Osteoblast (primary cell): ENCODE measurements at places on chromosomes 12 and 14.

- no peaks in the 10 kb centered on the region for H3K27me3 ChIP-seq
- no peak overlapping the region for H3K4me3 ChIP-seq
- no peak for DNase-seq
- no peaks in the 10 kb centered on the region for H3K36me3 ChIP-seq
Observed at GRCh38 chr12:87310126-87310525, 719.1 kb downstream of the C12orf50 start.

GRCh38 chr14:90720336-90720735 lies 95.9 kb downstream of the TTC7B start:
- H3K27me3 ChIP-seq = no peaks in the 10 kb centered on the region
- no peak overlapping the region for H3K27ac ChIP-seq
- H3K4me1 ChIP-seq = peaks cover 5% of the 10 kb centered on the region
- no peaks in the 10 kb centered on the region for H3K36me3 ChIP-seq

DNA sequence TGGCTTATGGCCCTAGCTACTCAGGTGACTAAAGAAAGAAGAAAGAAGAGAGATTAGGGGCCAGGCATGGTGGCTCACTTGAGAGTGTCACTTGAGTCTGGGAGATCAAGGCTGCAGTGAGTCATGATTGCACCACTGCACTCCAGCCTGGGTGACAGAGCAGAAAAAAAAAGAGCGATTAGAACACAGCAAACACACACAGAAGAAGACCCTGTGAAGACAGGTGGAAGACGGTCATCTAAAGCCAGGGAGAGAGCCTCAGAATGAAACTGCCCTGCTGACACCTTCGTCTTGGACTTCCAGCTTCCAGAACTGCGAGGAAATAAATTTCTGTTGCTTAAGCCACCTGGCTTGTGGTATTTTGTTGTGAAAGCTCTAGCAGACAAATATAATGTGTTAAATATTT lies 17.5 kb upstream of the PPP1CC start:
- no peak overlapping the region for H3K27ac ChIP-seq
- no peaks in the 10 kb centered on the region for H3K27me3 ChIP-seq
- no peak for DNase-seq
- H3K4me1 ChIP-seq = no peaks in the 10 kb centered on the region
- H3K36me3 ChIP-seq = no peaks in the 10 kb centered on the region
- H3K4me3 ChIP-seq = no peak overlapping the region

GRCh38 chr12:95648990-95649791 lies 97.9 kb upstream of the USP44 start:
- H3K4me3 ChIP-seq = no peak overlapping the region
- H3K27me3 ChIP-seq = no peaks in the 10 kb centered on the region
- DNase-seq = no peak

- no peaks in the 10 kb centered on the region for H3K4me1 ChIP-seq
- DNase-seq = no peak
- no peak overlapping the region for H3K27ac ChIP-seq
Observed at GRCh38 chr12:16593546-16593945, 12.4 kb downstream of the LMO3 start.

- H3K4me3 ChIP-seq = no peak overlapping the region
- no peak overlapping the region for H3K27ac ChIP-seq
- H3K27me3 ChIP-seq = peaks cover 77% of the 10 kb centered on the region
- peaks cover 15% of the 10 kb centered on the region for H3K4me1 ChIP-seq
Observed at GRCh38 chr12:49340095-49340870, 3.3 kb upstream of the C1QL4 start.

GRCh38 chr14:50670196-50670865 lies 2.2 kb upstream of the SAV1 start:
- no peaks in the 10 kb centered on the region for H3K36me3 ChIP-seq
- no peak for DNase-seq
- H3K4me3 ChIP-seq = no peak overlapping the region
- H3K4me1 ChIP-seq = peaks cover 5% of the 10 kb centered on the region

DNA sequence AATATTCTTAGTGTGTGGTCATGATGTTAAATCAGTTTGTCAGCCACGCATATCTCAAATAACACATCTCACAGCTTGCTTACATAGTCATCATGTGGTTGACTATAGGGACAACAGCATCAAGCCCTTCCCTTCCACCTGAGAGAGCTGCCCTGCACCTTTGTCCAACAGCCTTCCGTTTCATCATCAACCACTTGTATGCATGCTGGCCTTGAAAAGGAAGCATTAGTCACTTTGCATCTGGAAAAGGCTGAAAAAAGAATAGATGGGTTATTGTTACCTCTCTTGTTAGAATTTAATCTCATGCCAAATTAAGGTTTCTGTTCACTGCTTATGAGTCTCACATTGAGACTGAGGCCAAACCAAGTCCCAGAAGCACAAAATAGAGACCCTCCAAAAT lies 1586.5 kb upstream of the SEL1L start:
- no peaks in the 10 kb centered on the region for H3K4me1 ChIP-seq
- no peaks in the 10 kb centered on the region for H3K36me3 ChIP-seq
- no peaks in the 10 kb centered on the region for H3K27me3 ChIP-seq
- H3K27ac ChIP-seq = no peak overlapping the region
- no peak for DNase-seq

GRCh38 chr12:111773801-111774551 lies 7.2 kb downstream of the ALDH2 start:
- peak overlapping the region; percentile 44 for H3K4me3 ChIP-seq
- peaks cover 29% of the 10 kb centered on the region for H3K4me1 ChIP-seq
- no peak overlapping the region for H3K27ac ChIP-seq
- no peaks in the 10 kb centered on the region for H3K27me3 ChIP-seq

GRCh38 chr12:122976648-122976975 lies 1.6 kb downstream of the OGFOD2 start:
- peaks cover 6% of the 10 kb centered on the region for H3K36me3 ChIP-seq
- H3K4me3 ChIP-seq = peak overlapping the region; percentile 89
- H3K27me3 ChIP-seq = no peaks in the 10 kb centered on the region
- DNase-seq = no peak

GRCh38 chr12:98238515-98239130 lies 276.8 kb upstream of the TMPO start:
- H3K27me3 ChIP-seq = no peaks in the 10 kb centered on the region
- no peak for DNase-seq
- H3K4me1 ChIP-seq = no peaks in the 10 kb centered on the region
- no peak overlapping the region for H3K4me3 ChIP-seq

GRCh38 chr12:53481939-53482586 lies 17.2 kb downstream of the MAP3K12 start:
- H3K27me3 ChIP-seq = no peaks in the 10 kb centered on the region
- peak overlapping the region; percentile 54 for H3K27ac ChIP-seq
- H3K36me3 ChIP-seq = peaks cover 96% of the 10 kb centered on the region
- H3K4me1 ChIP-seq = peaks cover 46% of the 10 kb centered on the region

DNA sequence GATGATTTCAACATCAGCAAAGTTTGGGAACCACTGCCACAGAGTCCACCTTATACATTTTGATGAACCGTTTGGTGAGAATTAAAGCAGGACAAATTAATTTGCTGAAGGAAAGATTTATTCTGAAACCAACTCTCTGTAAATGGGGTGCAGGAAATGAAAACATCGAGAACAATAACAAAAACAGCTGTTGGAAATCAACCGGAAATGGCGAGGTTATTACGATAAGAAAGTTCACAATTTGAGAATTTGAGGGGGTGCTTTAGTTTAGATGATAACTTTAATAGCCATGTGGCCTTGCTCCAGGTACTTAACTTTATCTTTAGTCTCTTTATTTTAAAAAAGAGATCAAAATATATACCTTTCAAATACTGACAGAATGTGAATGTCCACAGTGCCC lies 56.7 kb downstream of the KCNJ8 start:
- no peaks in the 10 kb centered on the region for H3K27me3 ChIP-seq
- H3K27ac ChIP-seq = no peak overlapping the region
- H3K4me1 ChIP-seq = no peaks in the 10 kb centered on the region

DNA sequence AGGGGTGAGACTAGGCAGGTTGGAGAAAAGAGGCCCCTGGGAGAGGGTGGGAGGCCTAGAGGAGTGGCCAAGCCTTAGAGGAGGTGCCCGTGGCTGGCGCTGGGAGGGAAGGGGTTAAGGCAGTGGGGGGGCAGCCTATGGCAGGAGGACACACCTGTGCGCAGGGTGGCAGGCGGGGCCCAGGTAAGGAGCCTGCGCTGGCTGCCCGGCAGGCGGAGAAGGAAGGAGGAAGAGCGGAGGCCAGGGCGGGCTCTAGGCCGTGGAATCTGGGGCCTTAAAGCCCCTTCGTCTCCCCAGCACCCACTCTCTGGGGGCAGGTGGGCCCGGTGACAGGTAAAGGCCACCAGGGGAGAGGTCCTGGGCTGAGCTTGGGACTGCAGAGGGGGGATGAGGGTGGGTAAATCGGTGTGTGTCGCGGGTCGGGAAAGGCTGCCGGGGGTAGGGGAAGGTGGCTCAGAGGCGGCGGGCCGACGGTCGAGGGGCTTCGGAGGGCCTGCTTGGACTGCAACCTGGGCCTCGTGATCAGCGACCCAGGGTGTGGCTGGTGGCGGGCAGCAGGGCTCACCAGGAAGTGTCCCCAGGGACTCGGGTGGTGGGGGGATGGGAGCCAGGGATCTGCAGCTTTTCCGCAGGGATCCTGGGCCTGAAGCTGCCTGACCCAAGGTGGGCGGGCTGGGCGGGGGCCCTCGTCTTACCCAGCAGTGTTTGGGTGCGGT lies 7.3 kb downstream of the PHB2 start:
- H3K27me3 ChIP-seq = no peaks in the 10 kb centered on the region
- H3K27ac ChIP-seq = no peak overlapping the region
- DNase-seq = no peak
- H3K4me1 ChIP-seq = peaks cover 16% of the 10 kb centered on the region
- no peak overlapping the region for H3K4me3 ChIP-seq

DNA sequence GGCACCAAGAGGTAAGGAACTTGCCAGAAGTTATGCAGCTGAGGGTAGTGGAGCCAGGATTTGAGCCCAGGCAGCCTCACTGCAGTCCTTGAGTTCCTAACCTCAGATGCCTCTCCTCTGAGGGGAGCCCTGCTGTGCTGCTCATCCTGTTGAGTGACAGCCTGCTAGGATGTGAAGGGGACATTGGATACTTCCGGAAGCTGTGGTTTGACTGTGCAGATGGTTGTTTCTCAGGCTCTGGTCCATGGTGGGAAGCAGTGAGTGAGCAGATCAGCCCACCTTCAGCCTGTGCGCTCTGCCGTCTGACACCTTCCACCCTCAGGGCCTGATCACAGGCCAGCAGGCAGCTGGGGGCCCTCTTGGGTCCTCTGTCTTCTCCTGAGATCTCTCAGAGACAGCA lies 253.2 kb downstream of the CACNA1C start:
- no peaks in the 10 kb centered on the region for H3K27me3 ChIP-seq
- H3K4me1 ChIP-seq = peaks cover 23% of the 10 kb centered on the region
- no peaks in the 10 kb centered on the region for H3K36me3 ChIP-seq
- no peak overlapping the region for H3K27ac ChIP-seq
- no peak overlapping the region for H3K4me3 ChIP-seq
- no peak for DNase-seq

- no peaks in the 10 kb centered on the region for H3K36me3 ChIP-seq
- H3K4me1 ChIP-seq = peaks cover 16% of the 10 kb centered on the region
- H3K4me3 ChIP-seq = no peak overlapping the region
- no peak for DNase-seq
- H3K27me3 ChIP-seq = peaks cover 16% of the 10 kb centered on the region
Observed at GRCh38 chr14:64801800-64802199, 77.9 kb downstream of the SPTB start.

DNA sequence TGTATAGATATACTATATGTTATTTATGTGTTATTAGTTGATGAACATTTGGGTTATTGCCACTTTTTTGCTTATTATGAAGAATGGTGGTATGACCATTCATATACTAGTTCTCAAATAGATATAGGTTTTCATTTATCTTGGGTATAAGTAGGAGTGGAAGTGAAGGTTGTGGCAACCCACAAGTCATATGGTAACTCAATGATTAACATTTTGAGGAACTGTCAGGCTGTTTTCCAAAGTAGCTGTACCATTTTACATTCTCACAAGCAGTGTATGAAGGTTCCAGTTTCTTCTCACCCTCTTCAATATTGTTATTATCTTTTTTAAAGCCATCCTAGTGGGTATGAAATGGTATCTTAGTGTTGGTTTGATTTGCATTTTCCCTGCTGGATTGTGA lies 19.0 kb upstream of the MSRB3 start:
- no peaks in the 10 kb centered on the region for H3K27me3 ChIP-seq
- no peaks in the 10 kb centered on the region for H3K36me3 ChIP-seq
- no peak for DNase-seq
- H3K4me3 ChIP-seq = no peak overlapping the region
- H3K4me1 ChIP-seq = no peaks in the 10 kb centered on the region

GRCh38 chr14:101031186-101031585 lies 127.7 kb upstream of the RTL1 start:
- no peak overlapping the region for H3K27ac ChIP-seq
- H3K27me3 ChIP-seq = no peaks in the 10 kb centered on the region
- no peak overlapping the region for H3K4me3 ChIP-seq

DNA sequence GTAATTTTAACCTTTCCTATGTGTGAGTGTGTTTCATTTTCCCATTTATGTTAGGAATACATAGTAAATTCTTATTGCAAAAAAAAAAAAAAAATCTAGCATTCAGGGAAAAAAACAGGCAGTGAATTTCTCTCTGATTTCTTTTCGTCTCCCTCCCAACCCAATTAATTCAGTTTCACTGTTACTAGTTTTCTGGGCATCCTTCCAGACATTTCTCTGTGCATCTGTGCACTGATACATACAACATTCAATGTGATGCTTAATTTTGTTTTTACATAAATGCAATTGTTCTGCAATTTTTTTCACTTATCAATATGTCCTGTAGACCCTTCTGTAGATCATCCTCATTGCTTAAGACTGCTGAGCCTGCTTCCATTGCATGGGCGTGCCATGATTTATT lies 694.3 kb upstream of the TBX3 start:
- no peak for DNase-seq
- H3K36me3 ChIP-seq = no peaks in the 10 kb centered on the region
- no peaks in the 10 kb centered on the region for H3K27me3 ChIP-seq
- no peak overlapping the region for H3K27ac ChIP-seq
- peaks cover 5% of the 10 kb centered on the region for H3K4me1 ChIP-seq
- no peak overlapping the region for H3K4me3 ChIP-seq

DNA sequence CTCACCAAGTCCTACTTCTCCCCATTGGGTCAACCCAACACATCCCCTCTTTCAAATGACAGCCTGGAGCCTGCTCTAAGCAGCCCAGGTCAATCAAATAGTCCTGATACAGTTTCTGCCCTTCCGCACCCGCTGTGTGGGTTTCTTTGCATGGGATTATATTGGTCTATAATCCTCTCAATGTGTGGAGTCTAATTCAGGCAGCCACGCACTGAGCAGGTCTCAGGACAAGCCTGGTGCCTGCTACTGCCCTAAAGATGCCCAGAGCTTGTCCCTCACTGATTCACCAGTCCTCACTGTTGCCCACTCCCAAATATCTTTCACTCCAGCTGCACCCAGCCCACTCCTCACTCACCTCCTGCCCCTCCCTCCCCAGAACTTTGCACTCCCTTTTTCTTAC lies 16.4 kb downstream of the ACTN1 start:
- no peak for DNase-seq
- peak overlapping the region; percentile 62 for H3K27ac ChIP-seq
- peaks cover 63% of the 10 kb centered on the region for H3K36me3 ChIP-seq
- H3K4me3 ChIP-seq = no peak overlapping the region
